Midbrain (tissue), 1 donor: ENCODE measurements at places on chromosomes 13 and 19.

GRCh38 chr19:35911173-35911572 lies 3.1 kb upstream of the TYROBP start:
- no peak for DNase-seq

- no peak for DNase-seq
Observed at GRCh38 chr19:4510435-4511255, 7.6 kb downstream of the PLIN4 start.

GRCh38 chr19:55088021-55088451 lies 12.4 kb downstream of the EPS8L1 start:
- DNase-seq, result no peak

DNA sequence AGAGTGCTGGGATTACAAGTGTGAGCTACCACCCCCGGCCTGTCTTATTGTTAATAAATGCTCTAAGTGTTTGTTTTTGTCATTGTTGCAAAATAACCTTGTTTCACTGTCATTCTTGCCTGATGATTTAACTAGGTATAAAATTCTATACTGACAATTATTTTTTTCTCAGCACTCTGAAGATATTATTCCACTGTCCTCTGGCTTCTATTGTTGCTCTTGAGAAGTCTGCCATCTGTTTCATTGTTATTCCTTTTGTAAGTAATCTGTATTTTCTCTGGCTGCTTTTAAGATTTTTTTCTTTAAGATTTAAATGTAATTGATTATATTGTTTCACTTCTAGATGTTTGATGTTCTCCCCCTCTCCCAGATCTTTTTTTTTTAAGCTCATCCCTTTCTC lies 17.6 kb downstream of the ZNF420 start:
- no peak for DNase-seq

DNA sequence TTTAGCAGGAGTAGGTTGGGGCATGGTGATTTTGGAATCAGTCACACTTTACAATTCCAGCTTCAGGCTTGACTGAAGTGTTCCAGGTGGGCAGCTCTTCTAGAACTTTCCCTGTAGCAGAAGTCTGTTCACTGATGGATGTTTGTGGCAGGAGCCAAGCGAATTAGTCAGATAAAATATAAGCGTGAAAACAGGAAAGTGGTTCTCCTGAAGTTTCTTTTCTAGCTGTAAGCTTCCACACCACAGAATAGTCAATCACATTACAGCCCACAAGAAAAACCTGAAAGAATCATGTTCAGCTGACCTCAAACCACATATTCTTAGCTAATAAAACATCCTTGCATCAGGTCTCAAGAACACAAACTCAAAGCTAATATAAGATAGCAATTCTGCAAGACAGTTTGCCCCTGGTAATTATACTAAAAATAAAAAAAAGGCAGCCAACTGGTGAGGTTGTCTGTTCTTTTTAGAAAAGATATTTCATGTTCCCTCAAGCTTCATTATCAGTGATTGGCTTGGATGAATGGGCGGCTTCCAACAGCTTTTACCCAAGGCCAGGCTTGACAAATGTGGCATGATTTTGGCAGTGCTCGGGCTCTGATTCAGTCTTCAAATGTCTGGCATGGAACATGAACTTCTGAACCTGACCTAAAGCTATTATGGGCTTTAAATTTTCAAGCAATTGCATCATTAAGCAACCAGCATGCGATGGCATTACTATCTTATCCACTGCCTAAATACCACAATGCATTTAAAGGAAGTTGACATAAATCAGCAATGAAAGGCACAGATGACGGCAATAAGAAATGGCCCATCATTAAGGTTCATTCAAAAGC lies 136.8 kb downstream of the DCLK1 start:
- no peak for DNase-seq

- DNase-seq, result no peak
Observed at GRCh38 chr13:34750078-34750931, 191.8 kb upstream of the NBEA start.

DNA sequence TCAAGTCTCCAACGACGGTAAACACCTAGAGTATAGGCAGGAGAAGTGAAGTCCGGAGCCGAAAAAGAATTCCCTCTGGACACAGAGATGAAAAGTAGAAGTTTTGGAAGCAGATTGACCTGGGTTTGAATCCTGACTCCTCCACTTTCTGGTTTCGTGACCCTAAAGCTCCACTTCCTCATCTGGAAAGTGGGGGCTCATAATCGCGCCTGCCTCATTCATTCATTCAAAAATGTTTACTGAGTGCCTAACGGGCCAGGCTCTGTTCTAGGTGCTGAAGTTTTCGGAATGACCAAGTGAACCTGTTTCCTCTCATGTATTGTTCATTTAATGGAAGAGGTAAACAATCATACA lies 7.1 kb upstream of the EML2 start:
- no peak for DNase-seq

DNA sequence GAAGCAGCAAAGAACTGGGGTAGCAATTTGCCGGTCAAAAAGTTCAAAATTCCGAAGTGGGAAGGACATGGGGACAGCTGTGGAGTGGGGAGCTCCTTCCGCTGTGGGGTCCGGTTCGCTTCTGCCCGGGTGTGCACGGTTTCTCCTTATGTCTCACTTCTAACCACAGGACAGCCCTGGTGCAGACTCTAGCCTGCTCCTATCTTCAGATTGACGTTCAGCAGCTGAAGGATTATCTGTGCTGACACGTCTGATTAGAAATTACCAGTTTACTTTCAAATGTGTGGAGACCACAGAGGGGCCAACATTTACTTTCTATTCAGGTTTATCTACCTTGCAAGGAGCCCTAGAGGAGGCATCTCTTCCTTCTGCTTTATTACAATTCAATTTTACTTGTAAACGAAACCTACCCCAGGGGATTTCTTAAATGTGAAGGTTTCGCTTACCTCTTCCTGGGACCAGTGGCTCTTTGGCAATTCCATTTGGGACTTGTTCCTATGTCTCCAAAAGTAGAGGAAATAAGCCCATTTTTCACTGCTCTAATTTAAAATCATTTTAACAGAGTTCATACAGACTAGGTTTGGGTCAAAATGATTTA lies 27.3 kb downstream of the LHFPL6 start:
- no peak for DNase-seq

- no peak for DNase-seq
Observed at GRCh38 chr13:112204346-112205327, 137.7 kb downstream of the SOX1 start.

GRCh38 chr13:79413521-79413920 lies 7.5 kb upstream of the RBM26 start:
- DNase-seq, result no peak

DNA sequence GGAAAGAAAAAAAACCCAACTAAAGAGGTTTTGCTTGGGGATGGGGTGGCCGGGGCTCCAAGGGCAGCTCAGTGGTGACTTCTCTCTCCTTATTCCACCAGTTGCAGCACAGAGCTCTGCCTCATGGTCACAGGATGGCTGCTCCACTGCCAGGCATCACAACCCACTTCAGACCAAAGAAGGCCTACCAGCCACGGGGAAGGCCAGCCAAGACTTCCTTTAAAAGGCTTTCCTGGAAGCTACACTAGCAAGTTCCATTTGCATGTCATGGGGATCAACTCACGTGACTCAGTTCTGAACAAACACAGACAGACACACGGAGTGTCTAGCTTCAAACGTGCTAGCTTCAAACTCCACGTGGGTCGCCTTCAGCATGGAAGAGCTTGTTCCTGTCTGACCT lies 13.2 kb upstream of the EIF3G start:
- no peak for DNase-seq

- DNase-seq, result no peak
Observed at GRCh38 chr13:23356368-23356767, 77.1 kb downstream of the SACS start.

DNA sequence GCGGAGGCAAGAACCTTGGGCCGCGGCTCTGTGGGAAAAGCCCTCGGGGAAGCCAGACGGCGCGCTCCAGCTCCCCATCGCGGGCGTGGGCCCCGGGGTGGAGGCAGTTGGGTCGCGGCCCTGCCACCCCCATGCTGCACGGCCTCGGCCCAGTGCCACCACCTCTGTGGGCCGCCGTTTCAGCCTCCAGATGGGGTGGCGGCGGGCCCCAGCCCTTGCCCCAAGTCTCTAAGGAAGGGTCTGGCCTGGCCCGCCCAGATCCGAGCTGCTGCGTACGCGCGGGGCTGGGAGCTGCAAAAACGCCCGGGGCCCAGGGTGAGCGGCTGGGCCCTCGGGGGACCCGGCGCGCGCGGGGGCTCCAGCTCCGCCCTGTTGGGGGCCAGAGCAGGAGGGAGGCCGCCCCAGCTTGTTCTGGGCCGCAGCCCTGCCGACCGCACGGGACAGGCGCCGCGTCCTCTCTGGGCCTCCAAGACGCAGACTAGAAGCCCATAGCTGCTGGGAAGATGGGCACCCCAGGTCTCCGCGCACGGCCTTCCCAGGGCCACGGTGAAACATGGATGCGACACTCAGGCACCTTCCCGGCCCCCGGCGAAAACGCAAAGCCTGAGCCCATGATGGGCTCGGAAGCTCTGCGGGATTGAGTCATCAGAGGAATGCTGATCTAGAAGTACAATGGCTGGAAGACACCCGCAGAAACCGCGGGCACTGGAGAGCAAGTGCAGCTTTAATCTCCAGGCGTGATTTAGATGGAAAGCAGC lies 110.1 kb downstream of the KCTD15 start:
- DNase-seq, result no peak

- peak; percentile 43 for DNase-seq
Observed at GRCh38 chr13:40666933-40667621, 636 bp upstream of the FOXO1 start.

GRCh38 chr13:112702986-112703379 lies 13.1 kb downstream of the ATP11A start:
- DNase-seq, result no peak

DNA sequence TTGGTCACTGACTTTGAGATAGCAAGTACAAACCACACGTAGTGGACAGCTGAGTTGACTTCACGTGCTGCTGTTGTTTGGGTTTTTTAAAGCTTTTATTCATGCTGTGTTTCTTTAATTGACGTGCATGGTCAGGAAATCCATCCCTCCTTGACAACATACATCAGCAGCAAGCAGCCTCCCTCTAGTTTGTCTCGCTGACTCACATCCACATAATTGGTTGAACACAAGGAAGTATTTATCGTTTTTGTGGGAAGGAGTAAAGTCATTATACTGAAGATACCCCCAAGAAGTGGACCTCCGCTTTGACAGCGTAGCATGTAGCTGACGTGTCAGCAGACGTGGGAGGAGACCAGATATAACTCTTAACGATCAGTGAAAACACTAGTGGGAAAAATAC lies 355.8 kb downstream of the MYO16 start:
- no peak for DNase-seq

GRCh38 chr13:88979465-88980175 lies 1308.4 kb downstream of the SLITRK5 start:
- no peak for DNase-seq

DNA sequence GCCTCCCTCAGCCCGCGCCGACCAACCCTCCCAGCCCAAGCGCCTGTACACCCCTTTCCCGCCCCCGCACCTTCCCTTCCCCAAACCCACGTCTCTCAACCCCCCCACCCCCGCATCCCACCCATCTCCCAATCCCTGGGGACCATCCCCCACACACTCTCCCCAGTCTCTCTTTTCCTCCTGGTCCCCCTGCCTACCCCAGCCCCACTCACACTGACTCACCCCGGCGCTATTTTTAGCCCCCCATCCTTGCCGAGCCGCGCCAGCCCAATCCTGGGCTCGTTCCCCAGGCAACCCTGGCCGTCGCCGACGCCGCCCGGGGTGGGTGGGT lies 11.7 kb downstream of the CIC start:
- peak; percentile 72 for DNase-seq

DNA sequence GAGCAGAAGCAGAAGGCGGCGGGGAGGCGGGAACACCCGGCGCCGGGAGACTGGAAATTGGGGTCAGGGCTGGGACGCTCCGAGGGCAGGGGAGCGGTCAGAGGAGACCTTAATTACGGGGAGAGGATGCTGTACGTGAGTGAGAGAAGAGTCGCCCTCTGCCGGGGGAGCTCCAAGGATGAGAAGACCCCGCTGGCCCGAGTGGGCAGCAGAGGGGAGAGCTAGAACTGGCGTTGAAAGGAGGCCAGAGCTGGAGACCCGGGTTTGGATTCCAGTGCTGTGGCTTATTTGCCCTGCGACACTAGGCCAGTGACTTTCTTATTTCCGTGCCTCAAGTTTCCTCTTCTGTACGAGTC lies 536 bp downstream of the FAM32A start:
- DNase-seq, result peak; percentile 10

DNA sequence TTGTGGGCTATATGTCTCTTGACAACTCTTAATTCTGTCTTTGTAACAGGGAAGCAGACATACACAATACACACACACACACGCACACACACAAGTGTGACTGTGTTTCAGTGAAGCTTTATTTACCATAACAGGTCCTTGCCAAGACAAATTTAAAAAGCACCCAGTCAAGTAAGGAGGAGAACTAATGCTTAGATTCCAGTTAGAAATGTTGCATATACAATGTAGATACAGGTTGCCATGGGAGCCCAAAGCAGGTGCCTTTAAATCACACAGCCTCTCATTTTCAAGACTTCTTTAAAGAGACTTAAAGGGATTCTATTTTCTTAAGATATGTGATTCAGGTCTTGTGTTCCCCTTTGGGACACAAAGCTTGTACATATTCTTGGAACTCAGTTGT lies 1551.9 kb downstream of the EFNB2 start:
- DNase-seq, result no peak

- DNase-seq, result no peak
Observed at GRCh38 chr13:102875256-102875655, 29.4 kb downstream of the ERCC5 start.

DNA sequence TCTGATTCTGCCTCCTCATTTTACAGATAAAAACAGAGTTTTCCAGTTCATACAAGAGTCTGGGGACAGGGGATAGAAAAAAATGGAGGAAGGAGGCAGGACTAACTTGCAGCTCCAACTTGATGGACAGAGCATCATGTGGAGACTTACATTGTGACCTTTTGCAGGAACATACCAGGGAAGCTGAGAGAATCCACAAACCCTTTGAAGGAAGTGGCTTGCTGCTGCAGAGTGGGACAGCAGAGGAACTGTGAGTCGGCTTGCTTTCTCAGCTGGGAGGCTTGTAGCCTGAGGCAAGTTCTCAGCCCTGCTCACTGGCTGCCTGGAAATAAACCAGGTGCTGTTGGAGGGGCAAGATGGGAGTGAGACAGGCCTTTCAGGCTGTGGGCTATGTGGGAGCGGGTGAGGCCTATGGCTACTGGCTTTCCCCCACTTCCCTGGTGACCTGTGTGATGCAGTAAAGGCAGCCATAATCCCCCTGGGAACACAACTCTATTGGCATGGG lies 614.4 kb downstream of the KCTD12 start:
- no peak for DNase-seq

GRCh38 chr19:29708554-29709439 lies 6.3 kb downstream of the C19orf12 start:
- no peak for DNase-seq

DNA sequence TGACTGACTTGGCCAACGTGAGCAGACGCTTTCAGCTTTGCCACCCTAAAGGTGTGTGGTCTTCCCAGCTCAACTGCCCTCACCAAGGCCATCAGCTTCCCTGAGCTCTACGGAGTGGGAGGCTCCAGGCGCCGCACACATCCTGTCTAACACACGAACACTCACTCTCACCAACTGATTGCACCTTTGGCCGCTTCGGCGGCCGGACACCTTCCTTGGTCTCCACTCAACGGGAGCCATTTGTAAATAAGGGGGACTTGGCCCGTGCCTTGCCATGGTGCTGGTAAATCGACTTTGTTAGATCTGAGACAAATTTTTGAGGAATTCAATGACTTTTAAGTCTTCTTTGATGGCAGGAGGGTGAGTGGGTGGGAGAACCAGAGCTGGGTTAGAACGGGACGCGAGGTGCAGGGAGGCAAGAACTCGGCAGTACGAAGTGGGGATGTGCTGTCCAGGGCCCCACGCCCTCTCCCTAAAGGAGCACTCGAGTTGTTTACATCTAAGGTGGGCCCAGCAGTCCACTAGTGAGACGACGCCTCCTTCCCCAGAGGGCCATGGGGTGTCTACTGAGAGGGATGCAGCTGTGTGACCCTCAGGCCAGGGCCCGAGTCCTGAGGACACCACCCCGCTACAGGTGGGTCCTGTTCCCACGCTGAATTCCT lies 4.4 kb downstream of the C13orf46 start:
- DNase-seq, result no peak
